NCI-H1105 (cell line): ENCODE measurements at places on chromosomes 4 and X.
A peak's percentile ranks its signal among the peaks of the same experiment; 100 is the strongest.

DNA sequence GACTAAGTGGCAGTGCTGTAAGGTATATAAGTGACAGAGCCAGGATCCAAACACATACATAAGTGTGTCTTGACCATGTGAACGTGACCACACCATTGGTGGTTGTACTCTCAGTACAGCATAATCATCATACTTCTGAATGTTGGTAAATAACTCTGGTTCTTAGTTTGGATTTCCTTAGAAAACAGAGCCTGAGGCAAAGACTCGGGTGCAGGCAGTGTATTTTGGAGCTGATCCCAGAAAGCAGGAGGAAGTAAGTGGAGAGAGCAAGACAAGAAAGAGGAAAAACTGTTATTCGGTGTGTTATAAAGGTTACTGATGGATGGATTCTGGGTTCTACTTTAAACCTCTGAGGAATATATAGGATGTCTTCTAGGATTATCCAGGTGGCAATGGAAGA is 127.9 kb downstream of the SLC39A8 start:
- DNase-seq = no peak

- DNase-seq = no peak
Observed at GRCh38 chrX:154064637-154065435, 32.7 kb downstream of the MECP2 start.

DNA sequence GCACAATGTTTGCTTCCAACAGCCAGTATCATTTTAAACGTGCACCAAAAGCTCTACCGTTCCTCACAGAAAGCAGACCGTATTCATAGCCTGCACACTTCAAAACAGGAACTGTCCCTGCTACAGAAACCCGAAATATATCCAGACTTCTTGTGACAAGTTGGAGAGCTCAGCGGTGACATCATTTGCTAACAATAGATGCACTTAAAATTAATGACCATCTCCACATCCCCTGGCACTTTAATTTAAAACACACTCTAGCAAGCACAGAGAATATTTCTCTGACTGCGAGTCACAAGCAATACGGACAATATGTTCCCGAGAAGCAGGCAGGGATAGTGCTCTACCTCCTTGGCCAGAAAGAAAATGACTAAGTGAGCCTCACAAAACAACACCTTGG is 2.5 kb downstream of the NYX start:
- peak; percentile 13 for DNase-seq

DNA sequence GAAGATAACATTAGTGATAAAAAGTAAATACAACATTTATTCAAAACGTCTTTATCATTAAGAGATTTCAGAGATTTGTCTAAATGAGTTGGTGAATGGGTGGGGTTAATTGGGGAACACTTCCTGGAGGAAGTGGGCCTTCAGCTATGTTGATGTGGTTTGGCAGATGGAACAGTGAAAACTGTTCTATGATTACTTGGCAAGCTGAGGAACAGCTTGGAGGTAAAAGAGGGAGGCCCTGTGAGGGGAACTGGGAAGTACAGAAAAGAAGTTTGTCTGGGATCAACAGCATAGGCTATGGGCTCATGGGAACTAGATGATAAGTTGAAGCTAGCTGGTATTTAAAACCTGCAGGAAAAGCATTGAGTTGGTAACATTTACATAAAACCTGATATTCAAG is 26.0 kb downstream of the OCRL start:
- no peak for DNase-seq

DNA sequence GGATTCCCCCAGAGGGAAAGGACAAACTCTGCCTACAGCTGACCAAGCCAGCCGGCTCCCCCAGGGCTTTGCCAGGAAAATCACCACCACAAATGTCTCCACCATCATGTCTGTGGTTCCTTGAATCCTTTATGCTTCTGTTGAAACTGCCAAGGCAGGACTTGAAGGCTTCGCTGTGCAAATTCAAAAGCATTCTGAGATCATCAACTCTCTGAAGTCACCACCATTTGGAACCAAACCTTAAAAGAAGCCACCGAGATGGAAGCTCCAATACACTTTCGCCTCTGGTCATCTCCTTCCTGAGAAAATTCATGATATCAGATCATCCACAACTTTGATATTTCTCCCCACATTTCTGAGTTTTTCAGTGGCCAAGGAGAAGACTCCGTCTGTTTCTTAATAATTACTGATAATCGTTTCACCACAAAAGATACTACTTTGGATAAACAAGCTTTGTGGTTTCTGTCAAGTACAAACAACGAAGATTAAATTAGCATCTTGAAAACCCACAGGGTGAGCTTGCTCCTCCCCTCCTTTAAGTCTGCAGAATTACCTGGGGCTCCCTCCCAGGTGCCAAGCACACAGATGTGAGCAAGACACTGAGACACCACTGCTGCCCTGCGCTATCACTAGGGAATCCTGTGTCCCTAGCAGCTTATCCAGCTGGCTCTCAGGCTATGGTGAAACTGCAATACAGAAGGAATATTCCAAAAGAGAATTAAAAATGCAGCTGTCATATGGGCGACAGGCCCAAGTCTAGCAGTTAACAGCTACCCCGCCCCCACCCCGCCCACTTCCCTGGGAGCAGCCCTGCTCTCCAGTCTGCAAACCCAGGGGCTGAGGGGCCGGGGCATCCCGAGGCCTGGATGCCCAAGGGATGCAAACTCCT is 125.0 kb upstream of the TBL1X start:
- no peak for DNase-seq

DNA sequence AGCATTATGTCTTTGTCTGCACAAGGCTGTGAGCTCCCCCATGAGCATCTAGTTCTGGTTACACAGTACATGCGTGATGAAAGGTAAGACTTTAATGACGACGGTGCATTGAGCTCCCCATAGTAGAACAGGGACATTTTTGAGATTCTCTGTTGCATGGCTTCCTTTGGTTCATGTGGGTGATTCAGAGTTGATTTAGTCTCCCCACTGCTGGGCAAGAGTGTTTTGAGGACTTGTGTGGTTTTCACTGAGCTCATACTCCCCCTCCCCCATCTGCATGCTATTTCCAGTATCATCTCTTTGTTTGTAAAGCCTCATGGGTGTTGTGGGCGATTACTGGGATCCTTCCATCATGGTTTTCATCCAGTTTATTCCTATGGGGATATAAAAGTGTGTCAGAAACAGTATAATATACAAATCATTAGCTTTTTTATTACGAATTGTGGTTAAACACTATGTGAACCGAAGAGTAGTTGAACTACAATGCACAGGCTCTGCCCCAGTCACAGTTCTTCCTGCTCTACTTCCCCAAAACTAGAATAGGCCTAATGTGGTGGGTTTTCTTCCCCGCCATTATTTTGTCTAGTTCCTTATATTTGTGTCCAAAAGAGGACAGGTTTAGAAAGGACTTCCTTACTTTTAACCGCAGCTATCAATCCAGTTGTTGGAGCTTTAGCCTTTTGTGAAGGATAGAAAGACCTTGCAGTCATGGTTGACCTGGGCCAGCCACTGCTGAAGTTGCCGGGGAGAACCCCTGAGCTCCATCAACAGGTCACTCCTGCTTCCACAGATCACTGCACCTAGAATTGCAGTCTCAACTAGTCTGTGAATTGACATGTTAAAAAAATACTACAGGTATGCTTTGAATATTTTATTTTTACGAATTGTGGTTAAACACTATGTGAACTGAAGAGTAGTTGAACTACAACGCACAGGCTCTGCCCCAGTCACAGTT is 30.4 kb downstream of the KIT start:
- no peak for DNase-seq

DNA sequence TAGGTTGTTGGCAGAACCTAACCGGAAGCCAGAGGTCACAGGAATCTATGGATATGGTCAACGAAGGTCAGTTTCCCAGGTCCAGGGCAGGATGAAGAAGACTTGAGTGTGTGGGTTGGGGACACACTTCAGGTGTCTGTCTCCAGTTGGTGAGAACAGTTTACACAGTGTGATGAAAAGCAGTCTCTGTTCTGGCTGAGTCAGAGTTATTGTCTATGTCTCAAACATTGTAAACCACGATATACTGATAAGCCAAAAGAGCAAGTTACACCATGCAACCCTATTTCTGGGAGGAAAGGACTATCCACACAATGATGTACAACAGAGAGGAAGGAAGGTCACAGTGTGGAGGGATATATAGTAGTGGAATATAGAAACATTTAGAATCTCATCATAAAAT is 187.1 kb upstream of the C1QTNF7 start:
- no peak for DNase-seq

GRCh38 chr4:150582146-150582872 is at the start of gene MAB21L2:
TSS of gene MAB21L2 (plus strand) at chr4:150582151. CDS start at chr4:150583030, 879 bp downstream.
- no peak for DNase-seq

DNA sequence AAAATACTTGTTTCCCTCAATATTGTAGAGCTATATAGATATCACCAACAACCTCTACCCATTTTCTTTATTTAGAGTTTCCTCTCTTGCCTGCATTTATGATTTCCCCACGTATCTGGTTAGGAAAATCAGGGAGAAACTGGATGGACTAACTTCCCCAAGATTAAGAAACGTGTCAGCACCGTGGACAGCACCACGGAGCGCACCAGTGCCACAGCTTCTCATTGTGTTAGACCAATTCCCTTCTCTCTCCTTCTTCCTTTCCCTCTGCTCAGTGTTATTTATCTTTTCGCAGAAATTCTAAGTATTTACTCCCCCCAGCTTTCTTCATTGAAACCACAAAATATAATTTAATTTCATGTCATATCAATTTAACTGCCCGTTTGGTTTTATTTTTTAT is 568.6 kb upstream of the BOD1L1 start:
- no peak for DNase-seq

DNA sequence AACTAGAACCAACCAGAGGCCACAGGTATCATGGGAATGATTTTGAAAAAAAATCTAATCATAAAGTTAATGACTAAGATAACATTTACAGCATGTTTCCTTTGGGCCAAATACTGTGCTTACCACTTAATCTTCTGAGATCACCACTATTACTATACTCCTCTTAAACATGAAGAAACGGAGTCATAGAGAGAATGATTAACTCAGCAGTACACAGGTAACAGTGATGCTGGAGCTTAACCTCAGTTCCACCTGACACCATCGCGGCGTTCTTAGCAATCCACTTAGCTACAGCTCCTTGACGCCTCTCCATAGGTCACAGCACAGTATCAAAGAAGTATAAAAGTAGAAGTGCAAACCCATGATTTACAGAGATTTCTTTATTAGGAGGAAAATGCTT is 592.6 kb upstream of the SLIT2 start:
- DNase-seq = no peak

- DNase-seq = no peak
Observed at GRCh38 chr4:104752337-104752736, 257.6 kb upstream of the CXXC4 start.

- no peak for DNase-seq
Observed at GRCh38 chr4:104722467-104722866, 227.8 kb upstream of the CXXC4 start.

GRCh38 chr4:306551-306961 is 1.3 kb upstream of the ZNF732 start:
- DNase-seq = no peak

GRCh38 chrX:155330992-155331391 is 3.4 kb downstream of the CLIC2 start:
- DNase-seq = no peak

GRCh38 chr4:155603360-155603891 is 63.2 kb upstream of the GUCY1A1 start:
- no peak for DNase-seq

DNA sequence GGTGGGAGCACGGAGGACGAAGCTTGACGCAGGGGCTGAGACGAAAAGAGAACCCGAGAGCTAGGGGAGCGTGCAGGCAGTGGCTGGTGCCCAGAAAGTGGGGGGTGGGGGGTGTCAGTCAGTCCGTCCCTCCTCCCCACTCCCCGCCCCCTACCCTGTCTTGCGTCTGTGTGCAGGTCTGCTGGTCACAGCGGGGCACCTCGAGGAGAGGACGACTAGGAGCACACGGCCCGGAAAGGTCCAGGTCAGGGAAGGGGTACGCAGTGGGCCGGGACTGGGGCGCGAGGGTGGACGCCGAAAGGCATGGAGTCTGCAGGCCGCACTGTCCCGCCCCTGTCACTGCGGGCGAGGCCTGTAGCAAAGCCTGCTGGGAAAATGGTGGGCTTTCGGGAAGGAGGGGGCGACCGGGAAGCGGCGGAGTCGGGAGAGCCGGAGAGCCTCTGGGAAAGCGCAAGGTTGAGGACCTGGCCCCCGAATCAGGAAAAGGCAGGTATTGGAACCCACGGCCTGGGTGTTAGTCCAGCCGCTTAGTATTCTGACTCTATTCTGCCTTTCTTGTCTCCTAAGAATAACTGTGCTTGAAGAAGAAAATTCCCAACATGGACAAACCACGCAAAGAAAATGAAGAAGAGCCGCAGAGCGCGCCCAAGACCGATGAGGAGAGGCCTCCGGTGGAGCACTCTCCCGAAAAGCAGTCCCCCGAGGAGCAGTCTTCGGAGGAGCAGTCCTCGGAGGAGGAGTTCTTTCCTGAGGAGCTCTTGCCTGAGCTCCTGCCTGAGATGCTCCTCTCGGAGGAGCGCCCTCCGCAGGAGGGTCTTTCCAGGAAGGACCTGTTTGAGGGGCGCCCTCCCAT is 769 bp downstream of the TCEAL1 start:
- DNase-seq = peak; percentile 25

GRCh38 chr4:161291222-161291621 is 872.6 kb downstream of the FSTL5 start:
- no peak for DNase-seq

DNA sequence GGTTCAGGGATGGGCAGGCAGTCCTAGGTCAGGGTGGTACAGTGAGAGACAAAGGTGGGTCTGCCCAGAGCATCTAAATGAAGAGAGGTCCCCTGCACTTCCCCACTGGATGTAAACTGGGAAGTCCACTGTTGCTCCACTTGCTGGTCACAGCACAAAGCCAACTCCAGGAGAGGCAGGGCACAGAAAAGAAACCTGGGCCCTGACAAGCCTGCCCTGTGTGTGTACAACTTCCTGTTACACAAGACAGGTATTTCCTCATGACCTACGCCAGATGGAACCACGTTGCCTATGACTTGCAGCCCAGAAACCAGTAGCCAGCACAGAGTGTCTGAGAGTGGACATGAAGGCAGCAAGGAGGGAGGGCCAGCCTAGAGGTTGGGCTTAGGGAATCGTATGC is 161.8 kb downstream of the SH3KBP1 start:
- DNase-seq = no peak

- no peak for DNase-seq
Observed at GRCh38 chrX:78333521-78333920, 6.1 kb upstream of the CYSLTR1 start.

DNA sequence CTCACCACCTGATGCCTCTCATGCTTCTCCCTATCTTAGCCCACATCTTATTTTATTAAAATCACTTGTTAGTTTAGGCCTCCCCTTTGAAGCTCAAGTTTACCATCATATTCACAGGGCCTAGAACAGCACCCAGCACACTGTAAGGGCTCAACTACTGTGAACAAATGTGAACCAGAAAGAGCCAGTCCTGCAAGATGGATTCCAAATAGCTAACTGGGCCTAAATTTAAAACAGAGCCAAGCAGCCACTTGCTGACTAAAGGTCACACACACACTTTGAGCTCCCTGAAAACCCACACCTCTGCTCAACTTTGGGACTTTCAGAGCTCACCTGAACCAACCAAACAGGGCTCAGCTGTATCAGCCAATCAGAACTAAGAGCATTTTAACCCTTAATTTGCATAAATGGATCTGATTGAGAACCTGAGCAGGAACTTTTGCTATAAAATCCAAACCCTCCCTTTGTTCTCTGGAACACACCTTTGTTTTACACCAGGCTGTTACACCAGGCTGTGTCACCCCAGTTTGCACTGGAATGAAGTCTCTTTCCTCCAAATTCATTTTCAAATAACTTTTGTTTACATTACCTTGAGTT is 62.1 kb upstream of the EXOC1L start:
- DNase-seq = no peak

- DNase-seq = no peak
Observed at GRCh38 chr4:40713798-40714197, 36.0 kb upstream of the NSUN7 start.
